Epithelial cell of proximal tubule (primary cell): ENCODE measurements at places on chromosomes 3 and 15. TPM values are rescaled to one million over a fixed set of nuclear protein-coding genes. Genes with fewer than 3 reads are reported as not detected.

VGLL4 gene
- 25.2 and 52.4 TPM in 2 replicates for total RNA-seq

TLR9 gene
- not detected in 2 replicates for total RNA-seq

DNA sequence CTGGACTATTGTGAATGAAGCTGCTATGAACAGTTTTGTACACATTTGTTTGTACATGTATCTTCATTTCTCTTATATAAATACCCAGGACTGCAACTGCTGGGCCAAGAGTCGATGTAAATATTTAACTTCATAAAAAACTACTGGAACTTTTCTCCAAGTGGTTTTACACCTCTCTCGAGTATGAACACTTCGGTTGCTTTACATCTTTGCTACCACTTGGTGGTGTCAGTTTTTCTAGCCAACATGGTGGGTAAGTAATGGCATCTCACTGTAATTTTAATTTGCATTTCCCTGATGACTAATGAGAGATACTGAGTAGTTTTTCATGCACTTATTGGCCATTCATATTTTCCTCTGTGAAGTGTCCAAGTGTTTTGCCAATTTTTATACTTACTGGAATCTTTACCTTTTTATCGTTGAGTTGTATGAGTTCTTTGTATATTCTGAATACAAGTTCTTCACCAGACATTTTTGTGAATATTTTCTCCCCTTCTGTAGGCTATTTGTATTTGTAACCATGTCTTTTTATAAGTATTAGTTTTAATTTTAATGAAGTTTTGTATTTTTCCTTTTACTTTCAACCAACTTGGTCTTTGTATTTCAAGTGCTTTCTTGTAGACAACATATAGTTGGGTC is 44.4 kb downstream of the PCOLCE2 start:
- no peak for DNase-seq

- DNase-seq = no peak
Observed at GRCh38 chr3:135456108-135456790, 509.3 kb upstream of the PPP2R3A start.

DNA sequence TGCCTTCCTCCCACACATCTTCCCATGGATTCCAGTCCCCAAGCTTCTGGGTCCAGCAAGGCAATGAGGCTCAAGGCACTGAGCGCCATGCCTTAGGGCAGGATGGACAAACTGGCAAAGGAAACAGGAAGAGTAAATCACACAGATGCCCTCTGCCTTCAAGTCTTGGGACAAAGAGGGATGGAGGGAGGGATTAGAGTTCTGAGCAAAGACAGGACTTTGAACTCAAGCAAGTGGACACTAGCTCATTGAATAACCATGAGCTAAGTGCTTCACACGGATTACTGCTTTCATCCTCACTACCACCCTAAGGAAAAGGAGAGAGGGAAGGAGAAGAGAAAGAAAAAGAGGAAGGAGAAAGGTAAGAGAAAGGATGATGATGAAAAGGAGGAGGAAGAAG is 7.6 kb upstream of the THBS1 start:
- no peak for DNase-seq

TM4SF1 gene
- 304 and 345 TPM in 2 replicates for total RNA-seq

TRPM1 gene
- not detected in 2 replicates for total RNA-seq

FGF12 gene
- total RNA-seq = 0.36 and 1.6 TPM in 2 replicates

- DNase-seq = peak; percentile 54
Observed at GRCh38 chr15:52735231-52736089, 54.7 kb downstream of the ONECUT1 start.

- no peak for DNase-seq
Observed at GRCh38 chr3:134881305-134881704, 86.2 kb downstream of the EPHB1 start.

- DNase-seq = no peak
Observed at GRCh38 chr3:38000242-38000916, 9.8 kb downstream of the VILL start.

GRCh38 chr3:146178006-146178689 is 17.2 kb upstream of the PLOD2 start:
- DNase-seq = no peak

DNA sequence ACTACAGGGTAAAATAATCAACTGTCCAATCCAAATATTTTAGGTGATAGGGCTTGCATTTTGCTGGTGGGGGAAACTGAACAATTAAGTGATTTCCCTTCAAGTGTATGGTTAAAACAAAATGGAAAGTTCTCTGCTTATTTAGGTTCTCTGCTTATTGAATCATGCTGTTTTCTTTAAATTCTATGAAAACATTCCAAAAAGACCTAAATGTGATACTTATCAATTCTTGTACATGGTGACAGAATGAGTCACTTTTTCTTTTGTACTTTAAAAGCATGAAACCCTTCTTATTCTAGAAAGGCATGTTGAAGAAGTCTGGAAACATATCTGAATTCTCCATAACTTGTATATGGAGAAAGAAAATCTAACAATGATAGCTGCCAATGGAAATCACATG is 192.6 kb downstream of the FMN1 start:
- no peak for DNase-seq

GRCh38 chr3:50450209-50450921 is 53.1 kb downstream of the CACNA2D2 start:
- DNase-seq = no peak

DNA sequence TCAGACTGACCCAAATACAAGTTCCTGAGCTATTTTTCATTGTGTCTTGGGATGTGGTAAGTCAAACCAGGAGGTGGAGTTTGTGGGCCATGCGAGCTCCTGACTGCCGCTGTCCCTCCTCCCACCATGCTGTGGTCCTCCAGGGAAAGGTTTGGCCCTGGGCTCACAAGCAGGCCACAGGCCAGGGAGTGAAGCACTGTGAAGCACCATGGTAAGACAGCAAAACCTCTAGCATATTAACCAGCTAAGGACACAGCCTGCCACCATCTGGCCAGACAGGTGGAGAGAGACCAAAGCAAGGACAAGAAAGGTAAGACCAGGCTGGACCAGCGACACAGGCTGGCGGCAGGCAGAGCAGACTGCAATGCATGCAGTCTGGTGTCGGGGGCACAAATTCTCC is 15.3 kb downstream of the RAB43 start:
- no peak for DNase-seq

DNA sequence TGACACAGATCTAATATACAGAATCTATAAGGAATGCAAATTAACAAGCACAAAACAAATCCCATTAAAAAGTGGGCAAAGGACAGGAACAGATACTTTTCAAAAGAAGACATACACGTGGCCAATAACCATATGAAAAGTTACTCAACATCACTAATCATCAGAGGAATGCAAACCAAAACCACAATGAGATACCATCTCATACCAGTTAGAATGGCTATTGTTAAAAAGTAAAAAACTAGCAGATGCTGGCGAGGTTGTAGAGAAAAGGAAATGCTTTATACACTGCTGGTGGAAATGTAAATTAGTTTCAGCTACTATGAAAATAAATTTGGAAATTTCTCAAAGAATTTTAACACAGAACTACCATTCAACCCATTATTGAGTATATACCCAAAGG is 50.7 kb downstream of the ADAMTS17 start:
- no peak for DNase-seq
